ENCODE measurements at places on chromosomes 6 and 20. TPM values are rescaled to one million over a fixed set of nuclear protein-coding genes. Genes with fewer than 3 reads are reported as not detected.

GRCh38 chr20:36736451-36737182 lies 9.3 kb downstream of the NDRG3 start:
- no peak for DNase-seq

DNA sequence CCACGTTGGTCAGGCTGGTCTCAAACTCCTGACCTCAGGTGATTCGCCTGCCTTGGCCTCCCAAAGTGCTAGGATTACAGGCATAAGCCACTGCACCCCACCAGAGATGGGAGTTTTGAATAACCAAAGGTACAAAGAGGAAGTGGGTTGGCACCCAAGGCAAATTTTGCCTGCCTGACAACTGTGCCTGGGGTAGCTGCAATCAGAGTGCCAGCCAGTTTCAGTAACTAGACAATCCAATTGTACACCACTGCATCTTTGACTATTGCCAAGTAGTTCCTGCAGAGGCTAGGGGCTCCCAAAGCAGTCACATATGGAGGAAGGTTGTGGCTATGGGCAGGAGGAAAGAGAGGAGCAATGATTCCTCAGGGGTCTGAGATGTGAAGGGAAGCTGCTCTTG lies 16.6 kb downstream of the ZC3H12D start:
- DNase-seq: no peak

- peak; percentile 16 for DNase-seq
Observed at GRCh38 chr6:157211603-157212455, 111.5 kb downstream of the TMEM242 start.

Gene ERVFRD-1
- 0.09 TPM for total RNA-seq

Gene ISM1
- total RNA-seq: 1.9 TPM
